NCI-H2171 (cell line): ENCODE measurements at places on chromosomes 5 and 9.

- DNase-seq: no peak
These were observed 1016.3 kb upstream of the SEMA6A start for GRCh38 chr5:117590944-117591343.

- no peak for DNase-seq
These were observed 18.9 kb upstream of the NTNG2 start for GRCh38 chr9:132142924-132143323.

- DNase-seq: no peak
These were observed 2.5 kb upstream of the SLC25A48 start for GRCh38 chr5:135831851-135832555.

GRCh38 chr9:121618504-121618903, 32.9 kb upstream of the DAB2IP start:
- no peak for DNase-seq

DNA sequence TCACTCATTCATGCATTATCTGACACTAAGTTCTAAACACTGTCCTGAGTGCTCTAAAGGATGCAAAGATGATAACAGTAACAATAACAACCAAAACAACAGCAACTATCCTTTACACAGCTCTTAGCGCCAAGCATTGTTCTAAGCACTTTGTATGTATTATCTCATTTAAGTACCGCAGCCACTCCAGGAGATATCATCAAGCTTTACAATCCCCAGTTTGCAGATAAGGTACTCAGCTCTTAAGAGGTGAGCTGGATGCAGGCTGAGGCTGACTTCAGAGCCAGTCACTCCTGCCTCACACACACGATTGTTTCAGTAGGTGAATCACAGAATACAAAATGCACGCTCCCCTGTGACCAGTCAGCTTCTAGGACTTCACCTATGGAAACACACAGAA, 141.8 kb downstream of the PAX5 start:
- no peak for DNase-seq

DNA sequence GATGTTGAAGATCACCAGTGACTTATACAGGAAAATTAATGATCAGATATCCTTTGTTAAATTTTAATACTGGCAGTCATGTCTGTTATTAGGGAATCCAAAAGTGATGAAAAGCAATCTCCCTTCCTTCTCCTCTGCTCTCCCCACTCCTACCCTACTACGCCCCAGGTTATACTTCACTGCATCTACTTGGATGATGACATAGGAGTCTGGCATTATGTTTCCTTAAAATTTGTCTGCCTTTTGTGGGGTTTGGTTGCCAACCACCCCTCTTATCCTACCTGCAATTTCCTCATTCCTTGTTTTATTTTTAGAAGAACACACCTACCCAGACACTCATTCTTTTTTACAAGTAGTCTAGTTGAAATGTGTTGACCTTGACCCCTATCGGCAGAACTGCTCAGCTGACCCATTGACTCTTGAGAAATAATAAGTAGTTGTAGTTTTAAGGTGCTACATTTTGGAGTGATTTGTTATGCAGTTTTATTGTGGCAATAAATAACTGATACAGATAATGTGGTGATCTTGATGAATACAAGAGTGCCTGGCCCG, 5.1 kb upstream of the MOB3B start:
- DNase-seq: no peak

GRCh38 chr9:121067640-121068039, 7.1 kb upstream of the CNTRL start:
- DNase-seq: no peak

GRCh38 chr9:71795097-71795813, 26.9 kb upstream of the CEMIP2 start:
- no peak for DNase-seq

DNA sequence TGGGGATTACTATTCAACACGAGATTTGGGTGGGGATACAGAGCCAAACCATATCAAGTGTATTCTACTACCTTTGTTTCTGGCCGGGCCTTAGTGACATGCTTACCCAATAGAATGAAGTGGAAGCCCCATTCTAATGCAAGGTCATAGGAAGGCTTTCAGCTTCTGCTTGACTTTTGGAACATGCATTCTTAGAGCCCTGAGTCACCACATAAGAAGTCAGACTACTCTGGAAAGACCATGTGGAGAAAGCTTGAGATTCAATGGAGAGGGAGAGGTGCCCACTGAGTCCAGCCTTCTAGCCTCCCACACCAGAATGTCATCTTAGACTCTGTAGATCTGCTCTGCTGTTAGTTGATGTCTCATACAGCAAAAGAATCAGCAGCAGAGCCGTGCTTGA, 155.7 kb upstream of the FBN2 start:
- DNase-seq: no peak

- DNase-seq: no peak
These were observed 10.4 kb downstream of the KIF12 start for GRCh38 chr9:114088571-114089170.

GRCh38 chr5:76620166-76620565, 3.0 kb downstream of the F2RL2 start:
- no peak for DNase-seq

DNA sequence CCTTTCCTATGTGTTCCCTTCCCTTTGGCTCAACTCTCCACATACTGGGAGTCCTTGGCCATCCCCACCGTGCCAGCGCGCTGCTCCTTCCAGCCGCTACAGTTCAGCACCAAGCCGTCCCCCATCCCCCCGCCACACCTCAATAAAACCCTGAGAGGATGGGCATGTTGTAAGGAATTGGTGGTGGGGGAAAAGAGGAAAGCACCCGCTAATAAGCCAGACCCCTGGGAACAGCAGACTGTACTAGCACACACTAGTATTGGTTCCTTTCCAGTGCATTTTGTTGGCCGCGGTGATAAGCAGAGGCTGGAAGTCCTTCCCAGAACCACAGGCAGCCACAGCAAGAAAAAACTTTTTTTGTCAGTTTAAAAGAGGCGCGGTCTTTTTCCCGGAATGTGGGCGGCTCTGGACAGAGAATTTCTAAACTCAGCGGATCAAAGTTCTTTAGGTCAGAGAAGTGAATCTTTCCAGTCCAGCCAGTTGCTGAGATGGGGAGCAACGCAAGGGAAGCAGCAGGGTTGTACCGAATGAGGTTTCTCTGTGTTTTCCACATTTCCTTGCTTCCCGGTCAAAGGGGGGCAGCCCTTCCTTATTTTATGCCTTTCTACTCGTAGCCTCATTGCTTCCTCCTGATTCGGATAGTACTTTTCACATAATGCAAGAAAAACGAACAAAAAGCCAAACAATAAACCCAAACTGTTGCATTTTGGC, 2.1 kb downstream of the CHSY3 start:
- no peak for DNase-seq

GRCh38 chr9:92183449-92183848, 68.2 kb upstream of the SPTLC1 start:
- DNase-seq: no peak

GRCh38 chr9:34387239-34387638, 10.5 kb upstream of the MYORG start:
- DNase-seq: no peak

- no peak for DNase-seq
These were observed 165.1 kb downstream of the PLK2 start for GRCh38 chr5:58294598-58295305.

- DNase-seq: no peak
These were observed 4.1 kb downstream of the PTGS1 start for GRCh38 chr9:122374885-122375420.

DNA sequence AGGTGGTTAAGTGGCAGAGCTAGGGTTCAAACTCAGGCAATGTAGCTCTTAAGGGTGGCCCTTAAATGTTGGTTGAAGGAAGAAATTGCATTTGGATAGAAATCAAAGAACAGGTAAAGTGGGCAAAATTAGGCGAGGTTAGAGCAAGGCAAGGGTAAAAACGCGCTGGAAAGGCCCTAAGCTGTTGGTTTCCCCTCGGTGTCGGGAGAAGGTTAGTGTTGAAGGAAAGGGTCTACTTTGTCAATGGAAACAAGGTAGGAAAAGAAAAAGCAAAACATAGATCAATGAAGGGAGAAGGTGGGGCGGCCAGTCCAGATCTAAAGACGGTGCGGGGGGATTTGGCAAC, 431 bp downstream of the FASTKD3 start:
- no peak for DNase-seq

GRCh38 chr5:6755519-6755918, 42.3 kb downstream of the TENT4A start:
- no peak for DNase-seq

GRCh38 chr9:80041821-80042220, 470.1 kb downstream of the TLE4 start:
- DNase-seq: no peak

DNA sequence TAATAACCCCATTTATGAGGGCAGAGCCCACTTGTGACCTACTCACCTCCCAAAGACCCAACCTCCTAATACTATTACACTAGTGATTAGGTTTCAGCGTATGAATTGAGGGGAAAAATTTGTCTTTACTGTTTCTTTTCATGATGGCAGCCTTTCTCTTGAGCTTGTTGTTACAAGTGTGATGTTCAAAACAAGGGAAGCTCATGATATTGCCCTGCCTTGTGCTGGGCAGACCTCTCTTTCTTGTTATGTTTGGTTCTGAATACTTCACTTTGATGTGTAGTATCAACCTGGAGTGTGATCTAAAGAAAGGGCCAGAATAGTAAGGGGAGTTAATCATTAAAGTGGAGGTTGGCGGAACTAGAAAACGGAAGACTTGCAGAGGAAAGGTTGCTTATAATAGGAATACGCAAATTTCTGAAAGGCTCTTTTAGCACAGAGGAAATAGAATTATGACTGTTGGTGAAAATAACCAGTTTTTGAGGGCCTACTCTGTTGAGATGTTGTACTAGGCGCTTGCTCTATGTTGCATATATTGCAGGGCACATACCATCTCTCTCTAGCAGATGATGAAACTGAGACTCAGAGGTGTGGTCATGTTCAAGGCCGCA, 68.2 kb downstream of the MELK start:
- no peak for DNase-seq

- no peak for DNase-seq
These were observed 242.6 kb downstream of the KIAA0825 start for GRCh38 chr5:94375801-94376200.

- DNase-seq: no peak
These were observed 210.7 kb upstream of the CDH10 start for GRCh38 chr5:24855485-24855884.

DNA sequence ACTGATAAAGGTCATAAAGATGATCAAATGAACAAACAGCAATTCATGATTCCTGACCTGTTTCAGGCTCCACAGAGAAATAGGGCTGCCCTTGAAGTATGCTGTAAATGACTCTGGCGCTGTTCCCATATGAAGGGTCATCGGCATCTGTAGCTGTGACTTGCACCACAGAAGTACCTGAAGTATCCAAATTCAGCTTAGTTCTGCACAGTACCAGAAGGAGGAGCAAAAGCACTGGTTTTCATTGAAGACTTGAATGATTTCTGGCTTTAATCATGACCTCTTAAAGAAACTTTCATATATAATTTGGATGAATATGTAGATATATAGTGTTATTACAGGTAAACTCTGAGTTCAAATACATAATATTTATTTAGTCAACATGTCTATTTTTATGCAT, 109.1 kb downstream of the CDH10 start:
- no peak for DNase-seq

GRCh38 chr5:148394587-148395019, 10.8 kb downstream of the FBXO38 start:
- no peak for DNase-seq

DNA sequence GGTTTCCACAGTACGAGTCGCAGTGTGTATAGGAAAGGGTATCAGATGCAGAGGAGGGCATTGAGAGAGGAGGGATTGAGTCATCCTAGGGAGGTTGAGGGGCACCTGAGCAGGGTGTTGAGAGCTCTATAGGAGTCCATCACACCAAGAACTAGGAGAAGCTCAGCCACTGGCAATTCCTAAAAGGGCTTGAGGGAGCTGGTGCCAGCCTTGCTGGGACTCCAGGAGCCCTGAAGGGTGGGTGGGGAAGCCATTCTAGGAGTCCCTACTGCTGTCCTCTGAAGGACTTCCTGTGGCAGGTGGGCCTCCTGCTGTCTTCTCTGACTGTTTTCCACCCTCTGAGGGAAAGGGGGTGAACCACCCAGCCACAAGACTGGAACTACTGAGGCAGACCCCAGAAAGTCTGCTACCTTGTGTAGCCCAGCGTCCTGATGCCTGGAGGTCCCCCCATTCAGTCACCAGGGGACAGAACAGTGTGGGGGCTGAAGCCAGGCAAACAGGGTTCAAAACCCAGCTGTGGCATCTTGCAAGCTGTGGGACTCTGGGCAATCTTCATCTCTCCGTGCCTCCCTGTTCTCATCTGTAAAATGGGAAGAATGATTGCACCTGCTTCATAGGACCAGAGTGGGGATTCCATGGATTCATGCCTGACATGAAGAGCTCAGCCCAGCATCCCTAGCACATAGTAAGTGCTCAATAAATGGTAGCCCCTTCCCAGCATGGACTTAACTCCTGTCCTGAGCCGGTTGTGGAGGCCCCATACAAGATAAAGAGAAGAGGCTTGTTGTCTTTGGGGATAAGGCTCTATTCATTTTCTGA, 149.5 kb downstream of the C9orf50 start:
- DNase-seq: no peak

DNA sequence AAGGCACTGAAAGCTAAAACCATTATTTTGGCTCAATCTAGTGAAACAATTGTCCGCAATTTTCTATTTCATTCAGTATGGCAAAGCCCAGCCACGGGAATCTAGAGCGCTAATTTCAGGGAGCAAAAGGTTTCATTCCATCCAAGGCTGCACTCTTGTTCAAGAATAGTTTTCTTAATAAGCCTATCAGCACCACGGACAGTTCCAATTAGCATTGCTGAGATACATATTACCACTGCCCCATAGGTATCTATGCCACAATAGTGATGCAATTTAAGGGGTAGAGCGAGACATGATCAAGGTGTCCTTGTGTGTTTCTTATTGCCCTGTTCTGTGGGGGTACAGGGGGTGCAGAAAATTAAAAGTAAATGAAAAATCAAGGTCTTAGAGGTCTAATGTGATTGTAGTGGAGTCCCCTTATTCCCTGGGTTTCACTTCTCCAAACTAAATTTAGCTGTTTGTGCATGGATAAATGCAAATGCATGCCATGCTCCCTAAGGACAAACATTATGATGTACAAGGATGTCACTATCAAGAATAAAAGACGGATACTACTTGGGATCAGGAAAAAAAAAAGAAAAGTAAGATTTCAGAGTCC, 45.5 kb downstream of the SPOCK1 start:
- no peak for DNase-seq

DNA sequence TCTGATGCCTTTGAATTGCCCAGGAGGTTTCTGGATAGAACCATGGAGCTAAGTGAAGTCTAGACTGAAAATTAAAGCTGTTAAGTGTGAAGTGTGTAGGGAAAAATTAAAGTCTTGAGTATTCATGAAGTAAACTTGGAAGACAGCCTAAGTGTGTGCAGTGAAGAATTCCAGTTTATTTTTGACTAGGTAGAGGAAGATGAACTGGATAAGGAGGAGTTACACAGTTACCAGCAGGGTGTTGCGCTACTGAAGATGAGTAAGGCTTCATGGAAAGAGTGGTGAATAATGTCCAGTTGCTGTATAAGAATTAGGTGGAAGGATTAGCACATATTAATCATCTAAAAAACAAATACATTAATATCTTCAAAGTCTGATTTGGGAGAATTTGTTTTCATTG, 5.7 kb upstream of the CHD1 start:
- DNase-seq: no peak

DNA sequence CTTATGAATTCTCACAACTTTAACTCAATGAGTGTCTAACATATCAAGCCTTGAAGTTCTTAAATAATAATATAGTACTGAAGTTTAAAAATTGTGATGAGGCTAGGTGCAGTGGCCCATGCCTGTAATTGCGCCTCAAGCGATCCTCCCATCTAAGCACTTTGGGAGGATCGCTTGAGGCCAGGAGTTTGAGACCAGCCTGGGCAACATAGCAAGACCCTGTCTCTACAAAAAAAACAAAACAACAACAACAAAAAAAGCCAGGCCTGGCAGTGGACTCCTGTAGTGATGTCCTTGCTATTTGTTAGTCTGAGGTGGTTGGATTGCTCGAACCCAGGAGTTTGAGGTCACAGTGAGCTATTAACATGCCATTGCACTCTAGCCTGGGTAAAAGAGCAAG, 98.4 kb downstream of the ADGRV1 start:
- DNase-seq: no peak
